ENCODE measurements at places on chromosomes 6 and 20. TPM values are rescaled to one million over a fixed set of nuclear protein-coding genes. Genes with fewer than 3 reads are reported as not detected.

The FAM217A gene
- total RNA-seq = not detected

- DNase-seq = no peak
Observed at GRCh38 chr20:48892891-48893290, 28.6 kb upstream of the ARFGEF2 start.

GRCh38 chr6:16698997-16699868, 62.0 kb downstream of the ATXN1 start:
- peak; percentile 71 for DNase-seq

DNA sequence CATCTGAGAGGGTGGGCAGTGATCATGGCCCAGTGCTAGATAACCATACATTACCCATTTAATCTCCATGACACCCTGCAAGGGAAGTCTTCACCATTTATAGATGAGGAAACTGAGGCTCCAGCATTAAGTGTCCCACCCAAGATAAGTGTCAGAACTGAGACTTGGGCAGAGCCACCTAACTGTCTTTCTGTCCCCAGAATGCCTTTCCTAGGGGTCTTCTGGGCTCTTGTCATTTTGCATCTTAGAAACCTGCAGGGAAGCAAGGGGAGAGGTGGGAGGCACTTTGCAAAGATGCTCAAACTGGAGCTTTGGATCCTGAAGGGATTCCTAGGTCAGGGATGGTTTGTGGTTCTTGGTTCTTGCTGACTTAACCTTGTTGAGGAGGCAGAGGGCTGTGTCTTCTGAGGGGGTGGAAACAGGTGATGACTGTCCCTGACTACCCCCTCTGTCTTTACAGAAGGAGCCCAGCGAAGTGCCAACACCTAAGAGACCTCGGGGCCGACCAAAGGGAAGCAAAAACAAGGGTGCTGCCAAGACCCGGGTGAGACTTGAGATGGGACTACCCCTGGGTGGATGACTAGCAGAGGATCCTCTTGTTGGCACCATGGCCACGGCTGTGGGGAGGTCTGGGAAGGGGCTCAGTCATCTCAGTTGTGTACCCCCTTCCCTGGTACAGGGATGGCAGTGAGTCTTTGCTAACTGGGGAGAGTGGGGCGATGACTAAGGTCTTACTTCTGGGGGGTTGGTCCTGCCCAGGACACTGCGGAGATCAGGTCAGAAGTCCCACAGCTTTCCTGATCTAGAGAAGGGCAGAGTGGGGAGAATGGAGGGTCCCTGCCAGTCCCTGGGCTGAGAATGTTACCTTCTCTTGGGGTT, 5.8 kb downstream of the HMGA1 start:
- no peak for DNase-seq

- no peak for DNase-seq
Observed at GRCh38 chr6:11478586-11478985, 59.0 kb upstream of the TMEM170B start.

DNA sequence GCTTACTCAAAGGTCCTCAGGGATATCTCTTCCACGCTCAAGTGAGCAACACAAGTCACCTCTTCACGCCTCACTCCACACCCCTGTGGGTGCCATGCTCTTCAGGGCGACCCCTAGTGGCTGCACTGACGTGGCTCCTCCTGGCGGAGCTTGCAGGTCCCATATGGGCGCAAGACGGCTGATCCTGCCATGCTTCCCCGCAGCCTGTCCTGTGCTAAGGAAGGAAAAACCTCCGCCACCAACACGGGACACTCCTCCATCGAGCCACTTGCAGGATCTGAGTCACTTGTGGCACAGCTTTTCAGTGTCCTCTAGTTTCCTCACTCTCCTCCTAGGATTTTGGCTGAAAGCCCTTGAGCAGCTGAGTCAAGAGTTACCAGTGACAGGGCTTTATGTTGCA, 90.7 kb downstream of the KHDC1L start:
- no peak for DNase-seq

- DNase-seq = no peak
Observed at GRCh38 chr6:20538907-20539306, 4.7 kb downstream of the CDKAL1 start.

DNA sequence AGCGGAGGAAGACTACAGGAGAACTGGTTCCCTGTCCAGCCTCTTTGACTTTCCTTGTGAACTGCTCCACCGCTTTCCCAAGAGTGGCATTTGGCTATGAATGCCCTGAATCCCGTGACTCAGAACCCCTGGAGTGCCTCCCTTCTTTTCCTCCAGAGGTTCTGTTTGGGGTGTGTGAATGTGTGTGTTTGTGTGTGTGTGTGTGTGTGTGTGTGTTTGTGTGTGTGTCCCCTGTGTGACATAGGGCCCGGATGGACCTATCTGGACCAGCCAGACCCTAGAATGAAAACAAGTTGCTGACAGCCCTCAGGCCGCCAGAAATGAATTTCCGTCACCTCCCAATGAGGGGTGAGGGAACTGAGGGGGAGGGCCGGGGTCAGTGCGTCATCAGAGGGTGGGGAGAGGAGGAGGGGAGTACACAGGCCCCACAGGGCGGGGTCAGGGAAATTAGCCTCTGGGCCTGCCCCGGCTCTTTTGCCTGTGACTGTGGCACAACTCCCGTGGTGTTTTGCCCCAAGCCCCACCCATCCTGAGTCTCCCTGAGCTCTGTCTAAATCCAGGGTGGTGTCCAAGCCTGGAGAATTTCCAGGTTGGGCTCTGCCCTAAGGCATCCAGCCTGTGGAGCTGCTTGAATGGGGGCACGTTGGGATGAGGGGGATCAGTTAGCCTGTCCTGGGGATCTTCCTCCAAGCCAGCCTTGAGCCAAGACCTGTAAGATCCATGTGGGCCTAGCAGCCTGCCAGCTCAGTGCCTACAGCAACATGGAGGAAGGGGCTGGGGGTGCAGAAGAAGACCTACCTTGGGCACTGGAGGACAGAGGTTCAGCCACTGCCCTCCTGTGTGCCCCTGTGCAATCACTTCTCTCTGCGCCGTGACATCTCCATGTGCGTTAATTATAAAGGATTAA, 15.2 kb upstream of the MRPS18A start:
- peak; percentile 71 for DNase-seq

DNA sequence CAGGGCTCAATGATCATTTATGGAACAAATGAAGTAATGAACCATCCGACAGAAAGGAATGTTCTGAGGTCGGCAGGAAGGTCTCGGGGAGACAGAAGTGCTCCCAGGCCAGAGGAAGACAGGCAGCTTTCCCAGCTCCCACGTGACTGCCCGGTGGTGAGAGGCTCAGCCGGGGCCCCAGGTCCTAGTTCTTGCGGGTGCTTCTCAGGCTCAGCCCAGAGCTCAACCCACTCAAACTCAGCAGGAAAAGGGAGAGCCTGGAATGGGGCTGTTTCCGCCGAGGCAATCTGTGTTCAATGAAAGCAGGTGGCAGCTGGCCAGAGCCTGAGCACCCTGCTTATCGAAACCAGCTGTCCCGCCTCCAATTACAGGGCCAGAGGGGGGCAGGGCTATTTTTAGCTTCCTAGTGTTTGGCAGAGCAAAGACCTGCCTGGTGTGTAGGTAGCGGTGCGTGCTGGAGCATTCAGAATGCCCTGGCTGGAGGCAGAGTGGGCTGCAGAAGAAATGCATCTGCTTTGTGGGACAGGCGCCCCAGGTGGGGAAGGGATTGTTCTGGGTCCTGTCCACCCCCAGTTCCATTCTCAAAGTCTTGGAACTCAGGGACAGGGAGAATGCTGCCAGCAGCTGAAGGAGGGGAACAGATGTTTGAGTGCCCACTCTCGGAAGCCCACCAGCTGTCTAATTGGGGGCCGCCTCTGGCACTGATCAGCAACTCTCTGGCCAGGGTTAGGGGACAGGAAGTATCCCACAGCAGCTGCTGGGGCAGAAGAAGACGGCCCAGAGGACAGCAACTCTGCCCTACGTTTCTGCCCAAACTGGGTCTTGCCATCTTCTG, 145.1 kb downstream of the PREX1 start:
- DNase-seq = peak; percentile 90

- DNase-seq = no peak
Observed at GRCh38 chr6:165519316-165519715, 143.7 kb downstream of the PDE10A start.

GRCh38 chr6:45647341-45648261, 269.9 kb upstream of the SUPT3H start:
- DNase-seq = no peak

DNA sequence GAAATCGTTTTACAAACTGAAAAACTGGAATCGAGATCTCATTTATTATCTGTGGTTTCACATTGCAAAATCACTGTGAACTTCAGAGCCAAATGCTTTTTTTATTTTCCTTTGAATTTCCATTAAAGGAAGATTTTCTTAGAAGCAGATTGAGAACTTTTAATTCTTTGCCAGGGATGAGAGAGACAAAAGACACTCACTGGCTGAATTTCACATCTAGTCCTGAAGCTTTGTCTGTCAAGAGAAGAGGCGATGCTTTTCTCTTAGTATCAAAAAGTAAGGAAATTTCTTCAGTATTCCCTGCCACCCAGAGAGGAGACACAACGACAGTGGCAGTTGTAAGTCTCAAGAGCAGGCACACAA, 141.8 kb downstream of the TMEM200A start:
- DNase-seq = no peak

Data from astrocyte (in vitro differentiated cells and primary cell).